Mucosa of gallbladder (tissue), 1 donor: ENCODE measurements at places on chromosomes 16 and 17. TPM values are rescaled to one million over a fixed set of nuclear protein-coding genes. Genes with fewer than 3 reads are reported as not detected.

DNA sequence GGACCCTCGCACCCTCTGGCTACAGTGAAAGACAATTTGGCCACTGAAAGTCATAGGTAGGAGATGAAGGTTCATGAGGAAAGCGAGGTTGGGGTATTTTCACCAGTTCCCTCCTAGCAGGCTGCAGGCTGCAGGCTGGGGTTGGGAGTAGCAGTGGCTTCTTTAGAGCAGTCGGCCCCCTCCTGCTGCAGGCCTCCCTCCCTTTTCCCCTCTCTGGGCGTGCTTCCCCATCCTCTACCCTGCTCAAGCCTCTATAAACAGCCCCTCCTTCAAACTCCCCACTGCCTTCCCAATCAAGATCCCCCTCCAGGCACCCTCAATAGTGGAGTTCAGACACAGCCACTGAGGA is 41.8 kb downstream of the GAS7 start:
- no peak for DNase-seq

- no peak for DNase-seq
These were observed 15.7 kb downstream of the IL34 start for GRCh38 chr16:70661918-70662641.

TEDC2 gene
- 0.60 TPM for total RNA-seq

GRCh38 chr16:11093572-11094074 is 149.3 kb downstream of the CLEC16A start:
- DNase-seq: no peak

DNA sequence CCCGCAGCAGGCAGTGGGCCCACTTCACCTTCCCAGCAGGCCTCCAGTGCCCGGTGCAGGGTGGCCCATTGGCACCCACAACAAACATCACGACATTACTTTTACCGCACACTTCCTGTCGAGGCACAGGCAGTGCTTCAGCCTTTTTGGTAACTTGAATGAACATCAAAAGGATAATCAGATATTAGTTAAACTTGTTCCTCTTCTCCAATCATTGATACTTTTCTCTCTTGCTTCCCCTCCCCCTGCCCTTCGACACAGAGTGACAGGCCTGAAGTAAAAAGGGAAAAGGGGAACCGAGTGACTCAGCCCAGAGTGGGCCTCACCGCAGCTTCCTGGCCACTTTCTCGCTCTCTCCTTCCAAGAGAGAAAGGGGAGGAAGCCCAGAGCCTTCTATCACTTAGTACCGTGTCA is 507.0 kb downstream of the MAF start:
- peak; percentile 16 for DNase-seq

SGSH gene
- total RNA-seq: 64.8 TPM

- DNase-seq: no peak
These were observed 13.1 kb upstream of the CTCF start for GRCh38 chr16:67549240-67549639.

B4GALNT2 gene
- total RNA-seq: 4.6 TPM

DNA sequence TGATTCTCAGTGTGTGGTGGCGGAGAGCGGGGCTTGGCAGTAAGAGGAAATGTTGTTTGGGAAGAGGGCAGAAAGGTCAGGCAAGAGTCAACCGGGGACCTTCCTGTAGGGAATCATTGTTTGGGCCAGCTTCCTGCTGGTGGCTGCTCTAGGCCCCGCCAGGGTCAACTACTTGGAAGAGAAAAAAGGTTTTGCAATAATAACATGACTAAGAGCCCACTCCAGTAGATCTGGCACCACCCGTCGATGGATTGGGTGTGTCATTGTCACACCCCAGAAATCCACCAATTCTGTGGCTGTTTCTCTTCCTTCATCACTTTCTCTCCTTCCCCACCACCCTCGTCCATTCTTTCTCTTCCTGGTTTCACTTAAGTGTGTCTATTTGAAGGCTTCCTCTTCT is 4.2 kb upstream of the KRT24 start:
- peak; percentile 45 for DNase-seq

DNA sequence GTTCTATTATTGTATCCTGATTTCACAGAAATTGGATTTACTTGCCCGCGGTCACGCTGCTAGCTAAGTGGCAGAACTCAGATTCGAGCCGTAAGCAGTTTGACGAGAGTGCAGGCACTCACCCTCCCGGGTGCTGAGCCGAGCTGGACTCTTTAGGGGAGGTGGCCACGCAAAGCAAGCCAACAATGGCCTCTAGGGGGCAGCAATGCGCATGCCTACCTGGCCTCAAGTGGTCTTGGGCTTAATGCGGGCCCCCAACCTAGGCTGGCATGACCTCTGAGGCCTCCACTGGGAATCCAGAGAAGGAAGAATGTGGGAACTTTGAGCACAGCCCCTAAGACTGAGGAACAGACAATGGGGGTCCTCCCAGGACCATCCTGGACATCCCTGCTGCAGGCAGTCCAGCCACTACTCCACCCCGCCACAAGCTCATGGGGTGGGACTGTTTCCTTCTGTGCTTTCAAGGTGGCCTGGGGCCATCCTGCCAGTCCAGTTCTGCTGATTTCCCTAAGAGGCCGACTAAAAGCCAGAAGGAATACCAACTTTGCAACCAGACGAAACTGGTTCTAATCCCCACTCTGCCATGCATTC is 276.5 kb downstream of the XYLT1 start:
- DNase-seq: peak; percentile 42

DNA sequence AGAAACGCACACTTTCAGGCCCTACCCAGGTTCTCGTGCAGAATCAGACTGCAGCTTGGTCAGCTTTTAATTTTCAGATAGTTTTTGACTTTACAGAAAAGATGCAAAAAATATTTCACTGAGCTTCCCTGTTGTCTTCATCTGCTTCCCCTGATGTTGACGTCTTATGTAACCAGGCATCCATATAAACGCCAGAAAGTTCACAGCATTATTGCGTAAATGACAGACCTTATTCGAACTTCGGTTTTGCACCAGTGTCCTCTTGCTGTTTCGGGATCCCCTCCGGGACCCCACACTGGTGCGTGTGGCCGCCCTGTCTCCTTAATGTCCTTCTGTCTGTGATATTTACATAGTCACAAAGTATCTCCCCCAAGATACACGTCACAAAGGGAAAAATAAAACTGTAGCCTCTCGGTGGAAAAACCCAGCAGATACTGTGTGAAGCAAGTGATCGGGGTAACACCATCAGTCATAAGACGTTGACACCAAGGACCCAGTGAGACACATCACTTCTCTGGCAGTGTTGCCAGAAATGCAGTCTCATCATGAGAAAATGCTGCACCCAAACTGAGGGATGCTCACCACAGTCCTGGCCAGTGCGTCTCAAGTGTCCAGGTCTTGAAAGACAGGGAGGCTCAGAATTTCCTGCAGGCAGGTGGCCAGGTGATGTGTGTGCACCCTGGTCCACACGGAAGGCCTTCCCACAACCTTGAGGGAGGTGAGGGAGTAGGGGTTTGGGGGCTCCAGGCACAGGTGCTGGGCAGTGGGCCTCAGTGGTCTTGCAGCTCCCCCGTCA is 4.3 kb downstream of the BANP start:
- no peak for DNase-seq

GRCh38 chr17:17523731-17524490 is 27.7 kb upstream of the RASD1 start:
- no peak for DNase-seq

GPR142 gene
- total RNA-seq: 0.20 TPM

DDX52 gene
- 21.7 TPM for total RNA-seq

KRTAP4-3 gene
- total RNA-seq: not detected

- no peak for DNase-seq
These were observed 22.1 kb upstream of the GNA13 start for GRCh38 chr17:65078441-65079160.

OR1A1 gene
- total RNA-seq: not detected

GRCh38 chr17:67265436-67266019 is 20.5 kb upstream of the HELZ start:
- no peak for DNase-seq

NXPH3 gene
- total RNA-seq: 2.9 TPM

DNA sequence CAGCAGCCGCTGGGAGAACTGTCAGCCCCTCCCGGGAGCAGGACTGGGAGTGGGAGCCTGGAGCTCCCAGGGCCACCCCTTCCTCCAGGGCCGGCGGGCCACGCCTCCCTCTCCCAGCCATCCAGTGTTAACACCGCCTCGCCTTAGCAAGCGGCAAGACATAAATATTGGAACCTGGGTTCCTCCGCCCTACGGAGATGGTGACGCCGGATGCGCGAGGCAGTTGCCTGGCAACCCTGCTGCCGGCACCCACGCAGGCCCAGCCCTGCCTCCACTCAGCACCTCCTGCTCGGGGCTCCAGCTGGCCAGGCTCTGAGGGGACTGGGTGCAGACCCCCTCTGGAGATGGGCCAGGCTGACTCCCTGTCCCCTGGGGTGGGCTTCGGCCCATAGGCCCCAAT is 27.4 kb upstream of the CACNA1H start:
- peak; percentile 67 for DNase-seq

AGRP gene
- total RNA-seq: not detected

GRCh38 chr17:31508288-31509094 is 117.0 kb downstream of the RAB11FIP4 start:
- DNase-seq: peak; percentile 37

- DNase-seq: no peak
These were observed 1.2 kb downstream of the RABEP2 start for GRCh38 chr16:28923652-28924398.

GPRC5B gene
- total RNA-seq: 32.5 TPM

- no peak for DNase-seq
These were observed 54.4 kb upstream of the YPEL2 start for GRCh38 chr17:59277031-59277430.

DNA sequence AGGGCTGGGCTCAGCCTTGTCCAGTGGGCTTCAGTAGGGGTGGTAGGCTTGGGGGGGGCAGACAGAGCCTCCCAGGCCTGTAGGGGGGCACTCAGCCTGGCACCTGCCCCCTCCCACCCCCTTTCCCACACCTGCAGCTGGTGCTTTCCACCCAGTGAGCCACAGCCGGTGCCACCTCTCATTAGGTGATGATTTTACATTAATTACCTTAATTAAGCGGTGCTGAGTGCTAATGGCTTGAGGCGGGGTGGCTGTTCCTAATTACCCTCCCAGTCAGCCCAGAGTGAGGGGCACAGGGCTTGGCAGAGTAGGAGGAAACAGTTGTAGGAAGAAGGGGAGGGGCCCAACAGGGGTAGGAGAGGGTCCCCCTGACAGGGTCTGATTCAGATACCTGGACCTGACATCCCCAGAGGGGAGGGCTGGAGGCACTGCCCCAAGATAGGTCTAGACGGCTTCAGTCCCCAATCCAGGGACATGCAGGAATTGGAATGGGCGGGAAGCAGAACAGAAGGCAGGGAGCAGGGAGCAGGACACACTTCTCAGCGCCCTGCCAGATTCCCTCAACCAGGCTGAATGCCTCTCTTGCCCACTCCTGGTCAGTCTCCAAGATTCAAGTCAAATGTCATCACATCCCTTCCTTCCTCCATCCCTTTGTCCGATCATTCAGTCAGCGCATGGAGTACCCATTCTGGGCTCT is 26.5 kb upstream of the PHF12 start:
- DNase-seq: no peak

KRT12 gene
- not detected for total RNA-seq

- no peak for DNase-seq
These were observed 112.2 kb downstream of the AATF start for GRCh38 chr17:37060928-37061327.

DNA sequence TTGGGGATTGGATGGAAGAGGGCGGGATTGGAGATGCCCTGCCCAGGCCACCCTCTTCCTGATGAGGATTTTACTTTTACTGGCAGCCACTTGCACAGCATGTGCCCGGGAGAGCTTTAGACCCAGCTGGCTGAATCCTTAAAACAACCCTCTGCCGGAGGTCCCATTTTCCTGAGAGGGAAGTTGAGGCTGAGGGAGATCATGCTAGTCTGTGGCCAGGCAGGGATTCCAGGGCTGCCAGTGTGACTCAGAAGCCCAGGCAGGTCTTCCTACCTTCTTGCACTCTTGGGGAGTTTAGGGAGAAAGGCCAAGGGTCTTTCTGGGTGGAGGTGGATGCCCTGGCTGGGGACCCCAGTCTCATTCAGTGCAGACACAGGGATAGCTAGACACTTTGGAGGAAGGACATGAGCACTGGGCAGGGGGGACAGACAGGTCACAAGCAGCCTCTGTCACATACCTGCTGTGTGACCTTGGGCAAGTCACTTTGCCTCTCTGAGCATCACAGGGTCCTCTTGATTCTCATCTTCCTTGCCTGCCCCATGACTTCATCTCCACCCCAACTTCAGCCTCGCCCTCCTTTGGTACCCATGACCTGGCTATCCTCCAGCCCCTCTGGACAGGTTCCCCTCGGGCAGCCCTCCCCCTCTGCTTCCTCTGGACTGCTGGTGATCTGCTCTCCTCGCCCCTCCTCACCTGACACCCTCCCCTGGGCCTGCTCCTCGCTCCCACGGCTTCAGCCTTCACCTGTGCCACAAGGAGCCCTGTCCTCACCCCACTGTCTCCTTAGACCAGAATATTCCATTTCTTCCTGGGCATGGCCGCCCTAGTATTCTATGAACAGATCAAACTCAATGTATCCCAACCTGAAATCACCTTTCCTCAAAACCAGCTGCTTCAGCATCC is 11.3 kb upstream of the DCAF7 start:
- DNase-seq: no peak

DNA sequence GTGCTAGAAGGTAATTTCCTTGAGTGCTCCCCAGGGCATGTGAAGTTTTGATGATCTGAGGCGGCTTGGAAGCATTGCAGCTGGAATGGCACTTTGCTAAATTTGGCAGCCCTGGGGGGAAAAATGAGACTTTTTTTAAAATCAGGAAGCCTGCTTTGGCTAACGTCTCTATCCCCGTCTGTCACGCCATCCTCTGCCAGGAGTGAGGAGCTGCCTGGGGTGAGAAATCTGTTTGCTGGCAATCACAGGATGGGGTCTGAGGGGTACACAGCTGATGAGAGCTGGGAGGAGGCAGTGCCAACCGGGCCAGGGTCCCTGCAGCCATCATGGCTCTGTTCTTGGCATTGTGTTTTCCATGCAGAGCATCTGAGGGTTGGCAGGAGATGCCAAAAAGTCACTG is 2.0 kb downstream of the ABCC12 start:
- DNase-seq: no peak

TBC1D3K gene
- total RNA-seq: not detected

DNA sequence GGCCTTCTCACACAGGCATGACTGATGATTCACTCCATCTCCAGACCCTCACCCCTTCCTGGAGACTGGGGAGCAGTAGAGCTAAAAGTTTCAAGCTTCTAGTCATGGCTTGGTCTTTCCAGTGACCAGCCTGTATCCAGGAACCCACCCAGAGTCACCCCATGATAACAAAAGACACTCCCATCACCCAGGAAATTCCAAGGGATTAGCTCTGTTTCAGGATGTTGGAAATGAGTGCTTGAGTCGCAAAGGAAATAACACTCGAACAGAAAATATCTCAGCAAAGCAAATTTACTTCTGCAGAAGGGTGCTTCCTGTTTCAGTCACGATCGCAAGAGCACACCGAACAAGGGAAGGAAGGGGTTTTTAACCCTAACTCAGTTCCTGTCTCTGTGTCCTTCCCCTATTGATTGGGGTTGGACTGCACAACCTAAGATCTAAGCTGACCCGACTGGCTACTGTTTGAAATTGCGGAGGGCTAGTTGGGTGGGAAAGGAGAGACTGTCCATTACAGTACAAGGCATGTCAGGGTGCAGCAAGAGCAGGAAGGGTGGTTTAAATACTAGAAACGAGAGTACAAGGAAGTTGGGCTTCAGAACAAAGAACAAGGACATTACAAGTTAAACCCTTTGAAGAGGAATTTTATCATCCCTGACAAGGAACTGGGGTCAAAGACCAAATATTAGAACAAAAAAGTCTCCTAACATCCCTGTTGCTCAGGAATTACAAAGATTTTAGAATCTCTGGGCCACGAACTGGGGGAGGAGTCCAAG is 224.4 kb upstream of the CACNG5 start:
- no peak for DNase-seq

- DNase-seq: no peak
These were observed 155.7 kb downstream of the CCDC182 start for GRCh38 chr17:57589151-57590034.

GGNBP2 gene
- 65.9 TPM for total RNA-seq

GRCh38 chr16:86099326-86099725 is 200.4 kb downstream of the IRF8 start:
- DNase-seq: no peak
